ENCODE measurements at places on chromosomes 5 and 9.

DNA sequence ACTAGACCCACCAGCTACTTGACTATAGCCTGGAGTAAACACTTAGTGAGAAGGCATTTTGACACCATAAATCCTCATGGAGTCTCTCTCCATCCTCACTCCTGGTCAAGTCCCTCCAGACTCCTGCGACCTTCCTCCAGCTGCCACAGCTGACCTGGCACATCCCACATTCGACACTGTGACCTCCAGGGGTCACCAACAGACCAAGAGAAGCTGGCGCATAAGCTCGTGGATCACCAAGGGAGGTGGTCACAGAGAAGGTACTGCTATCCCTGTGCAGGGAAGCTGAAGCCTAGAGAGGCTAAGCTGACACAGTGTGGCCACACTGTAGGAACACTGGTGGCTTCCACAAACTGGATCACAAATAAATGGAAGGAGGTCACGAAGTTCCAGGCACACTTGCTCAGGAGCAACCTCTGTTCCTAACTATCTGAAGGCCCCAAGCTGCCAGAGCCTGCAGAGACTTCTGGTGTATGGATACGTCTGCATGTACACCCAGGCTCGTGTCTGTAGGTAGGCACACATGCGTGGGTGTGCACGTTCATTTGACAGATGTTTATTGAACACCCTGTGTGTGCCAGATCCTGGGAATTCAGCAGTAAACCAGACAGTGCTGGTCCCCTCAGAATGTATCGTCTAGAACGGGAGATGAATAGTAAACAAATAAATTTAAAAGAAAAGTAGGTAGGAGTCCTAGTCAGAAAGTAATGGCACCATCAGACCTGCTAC, 104.4 kb downstream of the C5orf15 start:
- no peak for DNase-seq

GRCh38 chr9:131690941-131691573, 48.8 kb downstream of the RAPGEF1 start:
- DNase-seq = no peak

GRCh38 chr5:124210111-124210910, 536.1 kb downstream of the ZNF608 start:
- DNase-seq = no peak

- no peak for DNase-seq
Measured at GRCh38 chr9:79154806-79155205, 417.0 kb upstream of the TLE4 start.

- DNase-seq = peak; percentile 68
Measured at GRCh38 chr5:121199216-121199999, 652.3 kb upstream of the FTMT start.

- no peak for DNase-seq
Measured at GRCh38 chr5:32916648-32917047, 205.5 kb downstream of the NPR3 start.

GRCh38 chr9:17222932-17223331, 88.1 kb downstream of the CNTLN start:
- DNase-seq = no peak

GRCh38 chr9:74783408-74783807, 104.3 kb downstream of the TRPM6 start:
- DNase-seq = no peak

DNA sequence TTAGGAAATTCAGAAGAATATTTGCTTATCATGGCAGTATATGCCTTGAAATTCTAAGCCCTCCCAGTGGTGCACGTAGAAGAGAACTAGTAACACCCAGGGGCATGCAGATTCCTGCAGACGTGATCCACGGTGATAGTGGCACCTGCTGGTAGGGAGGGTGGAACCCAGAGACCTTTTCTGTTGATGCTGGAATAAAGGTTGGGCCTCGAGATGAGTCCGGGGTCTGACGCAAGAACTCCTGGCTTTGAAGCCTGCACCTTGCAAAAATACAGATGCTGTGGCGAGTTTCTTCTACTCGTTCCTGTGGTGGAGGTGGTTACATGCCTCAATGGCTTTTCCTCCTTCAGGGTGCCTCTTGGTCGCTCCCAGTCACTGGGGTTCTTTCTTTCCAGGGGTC, 39.5 kb upstream of the PHF2 start:
- DNase-seq = no peak

- DNase-seq = no peak
Measured at GRCh38 chr5:134491841-134492442, 33.5 kb upstream of the JADE2 start.
